HEK293T (cell line): ENCODE measurements at places on chromosomes 6 and 20.

GRCh38 chr6:160327981-160328380 is 20.2 kb upstream of the SLC22A3 start:
- DNase-seq = no peak

GRCh38 chr6:112155886-112156285 is 68.5 kb downstream of the FAM229B start:
- DNase-seq = no peak

DNA sequence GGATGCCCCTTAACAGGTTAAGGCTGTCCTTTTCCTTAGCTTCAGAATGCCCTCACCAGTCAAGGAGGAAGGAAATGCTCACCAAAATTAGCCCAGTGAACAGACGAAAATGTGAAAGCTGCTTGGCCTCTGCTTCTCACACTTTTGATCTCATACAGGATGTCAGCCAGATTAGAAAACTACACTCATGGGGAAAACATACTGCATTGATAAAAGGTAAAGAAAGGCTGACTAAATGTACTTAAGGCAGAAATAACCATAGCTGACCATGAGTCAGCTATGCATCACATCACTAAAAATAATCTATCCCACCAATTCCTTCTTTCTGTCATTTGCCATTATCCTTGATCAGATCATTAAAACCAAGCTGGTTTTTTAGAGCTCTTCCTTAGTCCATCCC is 198.4 kb upstream of the TENT5A start:
- no peak for DNase-seq

DNA sequence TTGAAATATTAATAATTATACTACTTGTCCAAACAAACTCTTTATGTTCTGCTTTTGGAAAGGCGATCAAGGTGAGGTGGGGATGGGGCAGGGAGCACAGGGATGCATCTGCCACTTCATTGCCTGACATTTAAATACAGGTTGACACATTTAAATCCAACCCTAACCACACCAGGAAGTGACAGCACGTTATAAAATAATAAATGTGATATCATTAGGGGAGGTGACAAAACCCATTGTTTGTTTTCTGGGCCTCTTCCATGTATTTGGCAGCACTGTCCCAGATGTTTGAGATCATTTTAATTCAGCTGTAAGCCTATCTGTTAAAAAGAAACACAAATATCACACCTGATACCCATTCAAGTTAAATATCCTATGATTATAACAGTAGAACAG is 342.4 kb upstream of the ARID1B start:
- DNase-seq = no peak

- no peak for DNase-seq
Observed at GRCh38 chr6:134589512-134589911, 271.6 kb upstream of the SGK1 start.

- no peak for DNase-seq
Observed at GRCh38 chr20:14604143-14604542, 266.7 kb upstream of the FLRT3 start.

DNA sequence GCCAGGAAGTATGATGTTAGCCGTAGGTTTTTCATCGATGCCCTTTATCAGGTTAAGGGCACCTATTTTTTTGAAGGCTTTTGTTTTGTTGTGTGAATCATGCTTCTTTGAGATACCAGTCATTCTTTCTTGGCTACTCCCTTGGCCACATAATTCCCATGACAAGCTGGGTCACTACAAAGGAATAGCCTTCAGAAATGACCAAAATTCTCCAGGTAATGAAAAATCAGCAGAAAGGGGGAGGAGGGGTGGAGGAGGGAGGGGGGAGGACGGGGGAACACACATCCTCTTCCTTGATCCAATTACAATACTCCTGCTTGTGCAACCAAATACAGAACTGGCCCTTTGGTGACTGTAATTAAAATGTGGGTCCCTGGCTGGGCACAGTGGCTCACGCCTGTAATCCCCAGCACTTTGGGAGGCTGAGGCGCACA is 21.7 kb upstream of the TGM2 start:
- no peak for DNase-seq

DNA sequence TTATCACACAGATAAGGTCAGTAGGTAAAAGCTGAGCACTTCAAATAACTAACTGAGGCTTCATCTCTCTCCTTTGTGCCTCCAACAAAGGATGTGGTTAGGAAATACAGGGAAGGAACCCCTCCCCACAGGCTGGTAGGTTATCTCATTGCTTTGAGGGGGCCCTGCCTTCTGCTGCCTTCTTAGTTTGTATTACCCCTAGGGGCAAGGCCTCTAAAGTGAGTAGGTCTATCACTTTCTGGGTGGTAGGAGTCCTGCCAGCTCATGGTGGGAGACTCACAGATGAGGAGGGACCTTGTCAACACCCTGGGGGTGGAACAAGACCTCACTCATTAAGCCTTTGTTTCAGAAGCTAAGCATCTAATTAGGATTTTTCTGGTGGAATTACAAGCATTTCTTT is 34.6 kb downstream of the EDN1 start:
- DNase-seq = no peak

DNA sequence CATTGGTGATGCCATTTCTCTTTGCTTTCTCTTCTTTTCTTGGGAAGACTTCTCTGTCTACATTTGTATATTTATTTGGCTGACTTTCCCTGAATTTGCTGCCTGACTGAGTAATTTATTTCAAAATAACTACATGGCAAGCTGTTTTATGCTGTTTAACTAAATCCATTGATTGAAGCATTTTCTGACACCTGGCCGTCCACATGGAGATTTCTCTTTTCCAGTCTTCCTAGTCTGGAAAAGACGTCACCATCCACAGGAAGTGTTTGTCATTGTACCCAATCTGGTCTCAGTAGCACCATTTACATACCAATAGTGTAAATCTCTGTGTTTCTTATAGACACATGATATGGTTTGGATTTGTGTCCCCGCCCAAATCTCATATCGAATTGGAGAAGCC is 9.2 kb upstream of the MAS1L start:
- no peak for DNase-seq

DNA sequence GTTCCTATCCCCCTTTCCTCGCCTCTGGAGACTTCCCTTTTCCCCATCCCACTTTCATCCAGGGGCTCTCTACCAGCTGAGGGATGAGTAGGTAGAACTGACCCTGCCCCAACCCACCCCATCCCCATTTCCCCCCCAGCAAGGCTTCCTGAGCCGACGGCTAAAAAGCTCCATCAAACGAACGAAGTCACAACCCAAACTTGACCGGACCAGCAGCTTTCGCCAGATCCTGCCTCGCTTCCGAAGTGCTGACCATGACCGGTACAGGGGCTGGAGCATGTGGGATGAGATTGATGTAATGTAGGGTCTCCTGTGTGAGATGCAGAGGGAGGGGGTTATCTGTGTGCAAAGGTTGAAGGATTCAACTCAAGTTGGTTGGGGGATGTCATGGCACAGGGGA is 12.7 kb downstream of the SYNGAP1 start:
- DNase-seq = no peak

- no peak for DNase-seq
Observed at GRCh38 chr6:151232899-151233298, 6.9 kb upstream of the AKAP12 start.

DNA sequence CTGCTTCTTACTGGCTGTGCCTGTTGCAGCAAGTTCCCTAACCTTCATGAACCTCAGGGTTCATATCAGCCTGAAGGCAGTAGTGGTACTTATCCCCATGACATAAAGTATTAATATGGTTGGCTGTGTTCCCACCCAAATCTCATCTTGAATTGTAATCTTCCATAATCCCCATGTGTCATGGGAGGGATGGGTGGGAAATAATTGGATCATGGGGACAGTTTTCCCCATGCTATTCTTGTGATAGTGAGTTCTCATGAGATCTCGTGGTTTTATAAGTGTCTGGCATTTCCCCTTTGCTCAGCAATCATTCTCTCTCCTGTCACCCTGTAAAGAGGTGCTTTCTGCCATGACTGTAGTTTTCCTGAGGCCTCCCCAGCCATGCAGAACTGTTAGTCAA is 61.8 kb downstream of the FAM229B start:
- DNase-seq = no peak

GRCh38 chr6:111620169-111620568 is 14.5 kb upstream of the TRAF3IP2 start:
- DNase-seq = no peak

DNA sequence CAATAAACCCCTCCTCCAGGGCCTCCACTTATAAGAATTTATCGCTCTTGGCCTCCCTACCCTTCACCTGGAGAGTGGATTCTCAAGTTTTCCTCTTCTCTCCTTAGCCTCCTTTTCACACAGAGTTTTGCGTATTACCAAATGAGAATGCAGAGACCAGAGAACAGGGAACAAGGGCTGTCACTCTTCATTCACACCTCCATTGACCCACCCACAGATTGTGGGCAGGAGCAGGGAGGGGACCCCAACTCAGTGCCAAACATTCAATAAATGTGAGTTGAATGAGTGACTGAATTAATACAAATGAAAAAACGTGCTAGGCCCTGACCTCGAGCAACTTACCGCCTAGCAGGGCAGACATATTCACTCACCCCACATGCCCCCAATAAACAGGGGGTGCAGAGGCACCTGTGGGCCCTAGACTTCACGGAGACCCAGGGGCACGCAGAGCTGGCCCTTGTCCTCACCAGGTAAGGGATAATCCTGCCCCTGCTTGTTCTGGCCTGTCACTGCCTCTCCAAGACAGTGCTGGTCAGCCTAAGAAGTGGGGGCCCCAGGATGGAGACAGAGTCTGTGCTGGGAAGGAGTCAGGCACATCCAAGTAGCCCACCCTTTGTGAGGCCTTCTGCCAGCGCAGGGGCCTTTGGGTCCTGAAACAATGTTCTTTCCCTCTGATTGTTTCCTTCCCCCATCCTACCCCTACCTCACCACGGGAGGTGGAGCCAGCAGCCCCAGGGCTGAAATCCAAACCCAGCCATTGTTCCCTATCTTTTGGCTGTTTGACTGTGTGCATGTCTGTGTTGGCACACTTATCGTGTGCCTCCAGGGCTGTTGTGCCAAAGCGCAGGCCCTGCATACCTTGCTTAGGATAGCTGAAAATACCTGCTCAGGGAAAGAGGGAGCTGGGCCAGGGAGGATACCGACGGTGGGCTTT is 8.4 kb upstream of the TJAP1 start:
- DNase-seq = no peak

- no peak for DNase-seq
Observed at GRCh38 chr6:96124778-96125177, 109.0 kb downstream of the FUT9 start.

- DNase-seq = no peak
Observed at GRCh38 chr20:54340667-54341081, 132.8 kb downstream of the PFDN4 start.

DNA sequence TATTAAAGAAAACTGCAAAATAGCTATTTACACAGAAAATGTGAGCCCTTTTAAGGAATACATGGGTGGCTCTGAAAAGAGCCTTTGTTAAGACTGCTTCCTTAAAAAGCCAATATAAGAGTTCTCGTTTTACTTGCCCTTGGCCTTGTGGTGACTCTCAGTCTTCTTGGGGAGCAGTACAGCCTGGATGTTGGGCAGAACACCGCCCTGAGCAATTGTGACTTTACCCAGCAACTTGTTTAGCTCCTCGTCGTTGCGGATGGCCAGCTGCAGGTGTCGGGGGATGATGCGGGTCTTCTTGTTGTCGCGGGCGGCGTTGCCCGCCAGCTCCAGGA is 111.5 kb downstream of the HFE start:
- DNase-seq = no peak

GRCh38 chr6:11795403-11795802 is 16.8 kb upstream of the ADTRP start:
- DNase-seq = no peak

- DNase-seq = no peak
Observed at GRCh38 chr6:132804251-132804650, 5.8 kb upstream of the SLC18B1 start.

DNA sequence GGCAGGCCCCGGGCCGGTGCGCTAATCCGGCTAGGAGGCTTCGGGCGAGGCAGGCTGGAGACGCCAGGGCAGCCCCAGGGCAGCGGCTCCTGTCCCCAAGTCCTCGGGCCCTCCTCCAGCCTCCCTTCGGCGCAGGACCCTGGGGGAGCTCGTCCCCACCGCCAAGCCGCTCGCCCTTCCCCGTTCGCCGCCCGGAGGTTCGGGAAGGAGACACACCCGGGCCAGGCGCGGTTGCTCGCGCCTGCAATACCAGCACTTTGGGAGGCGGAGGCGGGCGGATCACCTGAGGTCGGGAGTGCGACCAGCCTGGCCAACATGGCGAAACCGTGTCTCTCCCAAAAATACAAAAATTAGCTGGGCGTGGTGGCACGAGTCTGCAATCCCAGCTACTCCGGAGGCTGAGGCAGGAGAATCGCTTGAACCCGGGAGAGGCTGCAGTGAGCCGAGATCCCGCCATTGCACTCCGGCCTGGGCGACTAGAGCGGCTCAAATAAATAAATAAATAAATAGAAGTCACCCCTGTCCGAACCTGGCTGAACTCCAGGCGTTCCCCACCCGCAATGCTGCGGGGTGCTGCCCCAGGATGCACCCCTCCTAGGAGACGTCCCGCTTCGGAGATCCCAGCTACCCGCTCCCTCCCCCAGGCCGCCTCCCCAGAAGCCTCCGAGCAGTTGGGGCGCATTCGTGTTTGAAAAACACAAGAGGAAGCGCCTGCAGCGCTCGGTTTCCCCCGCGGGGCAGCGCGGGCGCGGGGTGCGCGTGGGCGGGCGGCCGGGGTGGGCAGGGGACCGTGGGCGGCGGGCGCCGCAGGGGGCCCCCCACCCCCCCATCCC is 27.5 kb downstream of the SERPINB9 start:
- no peak for DNase-seq

DNA sequence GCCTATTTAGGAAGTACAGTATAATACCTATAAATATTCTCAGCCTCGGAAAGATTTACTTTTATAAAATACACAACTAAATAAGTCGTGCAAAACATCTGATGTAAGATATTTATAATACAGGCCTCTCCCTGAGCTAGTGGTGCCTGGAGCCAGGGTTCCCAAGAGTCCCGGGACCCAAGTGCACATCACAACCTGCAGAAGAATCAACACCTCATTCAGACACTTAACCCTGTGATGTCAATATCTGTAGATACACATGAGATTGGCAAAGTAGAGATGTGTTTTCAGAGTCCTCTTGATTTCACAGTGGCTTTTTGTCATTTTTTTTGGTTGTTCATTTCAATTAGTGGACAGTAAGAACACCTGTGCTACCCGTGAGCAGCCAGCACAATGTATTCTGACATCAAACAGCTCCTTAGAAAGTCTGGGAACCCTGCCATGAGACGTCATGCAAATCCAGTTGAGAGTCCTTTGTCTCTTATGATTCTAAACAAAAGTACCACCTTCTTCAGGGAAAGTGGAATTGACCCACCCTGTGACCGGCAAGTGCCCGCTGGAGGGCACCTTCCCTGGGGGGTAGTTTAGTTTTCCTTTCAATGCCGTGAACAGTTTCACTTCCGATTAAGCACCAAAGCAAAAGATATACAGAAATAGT is 101.6 kb downstream of the DACT2 start:
- no peak for DNase-seq
